Activated CD4-positive, CD25-positive, alpha-beta regulatory T cell treated with anti-CD3 and anti-CD28 coated beads, Interleukin-2, amount 50 U/mL, for 16 hours (primary cell): ENCODE measurements at places on chromosomes 2 and 18.

DNA sequence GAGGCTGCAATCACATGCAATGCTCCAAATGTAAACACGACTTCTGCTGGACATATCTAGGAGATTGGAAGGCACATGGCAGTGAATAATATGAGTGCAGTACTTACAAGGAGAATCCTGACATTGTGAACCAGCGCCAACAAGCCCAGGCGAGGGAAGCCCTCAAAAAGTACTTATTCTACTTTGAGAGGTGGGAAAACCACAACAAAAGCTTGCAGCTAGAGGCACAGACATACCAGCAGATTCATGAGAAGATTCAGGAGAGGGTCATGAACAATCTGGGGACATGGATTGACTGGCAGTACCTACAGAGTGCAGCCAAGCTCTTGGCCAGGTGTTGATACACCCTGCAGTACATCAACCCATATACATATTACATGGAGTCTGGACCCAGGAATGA lies 475.7 kb upstream of the CDH2 start:
- DNase-seq = no peak

GRCh38 chr2:96608469-96609455 lies 29.4 kb downstream of the KANSL3 start:
- DNase-seq = no peak

DNA sequence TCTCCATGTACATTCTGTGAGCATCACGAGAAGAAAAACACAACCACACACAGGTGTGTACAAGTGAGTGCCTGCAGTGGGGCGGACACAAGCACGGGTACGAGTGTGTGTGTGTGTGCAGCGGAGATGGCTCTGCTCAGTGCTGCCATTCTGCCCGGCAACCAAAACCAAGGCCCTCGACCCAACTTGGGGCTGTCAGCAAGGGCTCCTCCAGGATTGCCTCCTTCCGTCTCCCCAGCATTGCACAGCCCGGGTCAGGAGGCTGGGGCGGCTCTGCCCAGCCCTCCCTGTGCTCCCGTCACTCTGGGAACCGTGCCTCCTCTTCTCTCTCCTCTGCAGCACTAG lies 66.5 kb downstream of the PXDN start:
- no peak for DNase-seq

- no peak for DNase-seq
These were observed 405.1 kb downstream of the GPD2 start for GRCh38 chr2:156841321-156841720.

DNA sequence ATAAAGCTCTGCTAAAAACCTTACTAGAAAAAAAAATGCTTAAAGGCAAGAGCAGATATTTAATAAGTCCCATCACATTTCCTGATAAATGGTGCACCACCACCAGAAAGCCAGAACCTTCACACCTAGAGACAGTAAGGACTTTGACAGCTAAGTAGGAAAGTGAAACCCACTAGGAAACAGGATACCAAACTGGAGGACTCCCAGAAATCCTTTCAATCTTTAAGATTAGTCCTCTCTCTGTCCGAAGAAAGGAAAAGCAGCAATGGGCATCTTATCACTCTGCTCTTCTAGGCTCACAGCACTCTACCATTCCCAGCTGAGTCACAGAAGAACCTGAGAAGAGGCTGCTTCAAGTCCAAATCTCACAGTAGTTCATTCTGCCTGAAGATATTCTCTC lies 3.7 kb downstream of the DYM start:
- no peak for DNase-seq

GRCh38 chr2:228771774-228772173 lies 499.3 kb downstream of the PID1 start:
- DNase-seq = no peak

DNA sequence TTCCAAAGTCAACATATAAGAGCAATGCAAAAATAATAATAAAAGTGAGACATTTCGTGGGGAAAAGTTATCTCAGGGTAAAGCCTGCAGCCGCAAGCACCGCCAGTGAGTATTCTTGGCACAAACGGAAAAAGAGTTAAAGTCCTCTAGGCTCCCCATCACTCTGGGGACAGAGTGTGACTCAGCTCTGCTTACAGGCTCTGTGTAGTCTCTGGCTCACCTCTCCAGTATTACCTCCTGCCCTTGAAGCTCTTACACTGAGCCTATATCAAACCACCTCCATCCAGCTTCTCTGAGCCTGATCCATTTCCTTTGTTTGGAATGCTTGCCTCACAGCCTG lies 55.5 kb downstream of the MTHFD2 start:
- no peak for DNase-seq

DNA sequence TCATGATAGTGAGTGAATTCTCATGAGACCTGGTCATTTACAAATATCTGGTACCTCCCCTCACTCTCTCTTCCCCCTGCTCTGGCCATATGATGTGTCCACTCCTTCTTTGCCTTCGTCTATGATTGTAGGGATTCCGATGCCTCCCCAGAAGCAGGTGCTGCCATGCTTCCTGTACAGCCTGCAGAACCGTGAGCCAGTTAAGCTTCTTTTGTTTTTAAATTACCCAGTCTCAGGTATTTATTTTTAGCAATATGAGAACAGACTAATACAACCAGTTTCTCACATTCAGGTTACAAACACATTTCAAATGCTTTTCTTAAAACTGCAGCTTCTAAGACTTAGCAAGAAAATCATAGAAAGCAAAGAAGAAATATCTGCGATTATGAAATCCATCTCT lies 321.2 kb upstream of the CDH7 start:
- DNase-seq = no peak

DNA sequence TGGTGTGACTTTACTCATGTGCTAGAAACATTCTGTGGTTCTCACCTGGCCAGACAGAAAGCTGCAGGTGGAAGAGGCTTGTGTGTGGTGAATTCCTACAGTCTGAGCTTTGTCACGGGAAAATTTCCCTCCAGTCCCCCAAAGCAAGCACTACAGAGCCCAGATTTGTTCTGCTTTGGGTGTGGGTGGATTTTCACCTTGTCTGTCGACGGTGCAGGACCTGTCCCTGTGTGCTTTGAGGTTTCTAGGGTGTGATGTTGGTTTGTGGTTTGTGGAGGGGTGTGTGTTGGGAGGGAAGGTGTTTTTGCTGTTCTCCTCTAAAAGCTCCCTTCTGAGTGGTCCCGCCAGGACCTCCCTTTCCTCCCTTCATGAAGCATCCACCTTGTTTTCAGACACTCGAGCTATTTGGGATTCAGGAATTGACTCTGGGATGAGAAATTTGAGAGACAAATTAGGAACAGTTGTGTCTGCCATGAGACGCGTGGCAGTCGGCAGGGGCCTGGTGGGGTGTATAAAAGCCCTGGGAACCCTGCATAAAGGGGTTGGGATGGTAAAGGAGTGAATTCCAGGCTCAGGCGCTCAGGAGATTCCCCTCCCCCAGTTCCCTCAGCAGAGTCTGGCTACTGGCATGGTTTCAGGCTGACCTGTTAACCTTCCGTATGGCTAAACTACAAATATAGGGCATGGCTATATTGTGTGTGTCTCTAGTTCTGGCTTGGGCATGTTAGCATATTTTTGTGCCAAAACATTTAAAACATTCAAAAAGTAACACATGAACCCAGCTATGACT lies 65.5 kb downstream of the DGKD start:
- no peak for DNase-seq
